GM20000 (cell line): ENCODE measurements at places on chromosomes 4 and X.

- peak; percentile 31 for DNase-seq
Observed at GRCh38 chr4:13538427-13538973, 5.8 kb downstream of the NKX3-2 start.

- no peak for DNase-seq
Observed at GRCh38 chr4:175215657-175216056, 297.5 kb downstream of the ADAM29 start.

DNA sequence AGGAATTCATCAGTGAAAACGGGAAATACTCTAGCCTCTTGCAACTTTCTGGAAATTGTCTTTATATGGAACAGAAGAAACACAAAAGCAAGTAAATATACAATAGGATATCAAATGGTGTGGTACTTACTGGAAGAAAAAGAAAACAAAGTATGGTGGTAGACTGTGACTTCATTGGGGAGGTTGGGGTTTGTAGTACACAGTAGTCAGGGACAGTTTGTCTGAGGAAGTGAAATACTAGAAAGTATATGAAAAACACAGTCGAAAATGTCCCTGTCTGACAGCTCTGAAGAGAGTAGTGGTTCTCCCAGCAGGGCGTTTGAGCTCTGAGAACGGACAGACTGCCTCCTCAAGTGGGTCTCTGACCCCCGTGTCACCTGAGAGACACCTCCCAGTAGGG, 390.0 kb upstream of the NWD2 start:
- DNase-seq: peak; percentile 6

DNA sequence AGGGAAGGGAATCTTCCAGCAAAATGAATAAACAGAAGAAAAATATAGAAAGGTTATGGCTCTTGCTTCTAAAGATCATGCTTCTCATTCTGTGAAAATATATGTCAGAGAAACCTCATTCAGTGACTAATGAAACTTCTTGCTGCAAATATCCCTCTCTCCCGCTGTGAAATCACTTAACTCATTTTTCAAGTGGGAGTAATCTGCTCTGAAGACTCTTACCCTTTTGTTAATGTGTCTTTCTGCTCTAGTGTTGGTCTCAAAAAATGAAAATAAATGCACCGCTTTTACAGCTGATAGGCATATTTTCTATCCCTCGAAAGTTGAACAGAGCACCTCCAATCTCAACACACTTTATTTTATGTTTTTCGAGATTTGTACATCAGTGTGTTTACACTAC, 252.3 kb downstream of the NLGN4X start:
- no peak for DNase-seq

DNA sequence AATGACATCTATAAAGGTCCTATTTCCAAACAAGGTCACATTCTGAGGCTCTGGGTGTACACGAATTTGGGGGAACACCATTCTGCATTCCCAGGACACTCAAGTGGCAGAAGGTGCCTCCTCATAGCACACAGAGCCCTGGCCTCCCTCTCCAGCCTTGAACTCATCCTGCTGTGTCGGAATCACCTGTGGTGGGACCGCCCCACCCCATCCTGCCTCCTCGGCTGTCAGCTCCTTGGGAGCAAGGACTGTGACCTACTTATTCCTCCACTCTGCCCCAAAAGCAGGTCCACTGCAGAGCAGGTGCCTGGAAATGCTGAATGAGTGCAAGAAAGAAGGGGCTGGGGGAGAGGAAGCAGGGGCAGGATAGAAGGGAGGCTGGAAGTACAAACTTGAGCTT, 33.5 kb downstream of the HTRA3 start:
- DNase-seq: no peak

GRCh38 chrX:25285598-25285997, 269.8 kb upstream of the ARX start:
- no peak for DNase-seq

DNA sequence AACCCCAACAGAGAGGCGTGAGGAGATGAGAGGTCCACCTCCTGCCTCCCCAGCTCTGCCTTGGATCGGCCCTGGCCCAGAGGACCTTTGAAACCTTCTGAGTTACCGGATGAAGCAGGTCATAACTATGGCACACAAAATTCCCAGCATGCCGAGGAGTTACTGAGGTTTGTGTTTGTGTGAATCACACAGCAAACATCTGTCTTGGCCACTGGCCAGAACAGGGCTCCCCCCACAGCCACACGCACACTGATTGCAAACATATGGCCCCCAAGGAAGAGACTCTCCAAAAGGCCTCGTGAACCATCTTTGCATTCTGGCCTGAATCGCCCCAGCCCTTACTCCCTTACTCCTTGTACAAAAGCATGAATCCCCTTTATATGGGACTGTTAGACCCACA, 18.9 kb downstream of the RPS4X start:
- DNase-seq: no peak

DNA sequence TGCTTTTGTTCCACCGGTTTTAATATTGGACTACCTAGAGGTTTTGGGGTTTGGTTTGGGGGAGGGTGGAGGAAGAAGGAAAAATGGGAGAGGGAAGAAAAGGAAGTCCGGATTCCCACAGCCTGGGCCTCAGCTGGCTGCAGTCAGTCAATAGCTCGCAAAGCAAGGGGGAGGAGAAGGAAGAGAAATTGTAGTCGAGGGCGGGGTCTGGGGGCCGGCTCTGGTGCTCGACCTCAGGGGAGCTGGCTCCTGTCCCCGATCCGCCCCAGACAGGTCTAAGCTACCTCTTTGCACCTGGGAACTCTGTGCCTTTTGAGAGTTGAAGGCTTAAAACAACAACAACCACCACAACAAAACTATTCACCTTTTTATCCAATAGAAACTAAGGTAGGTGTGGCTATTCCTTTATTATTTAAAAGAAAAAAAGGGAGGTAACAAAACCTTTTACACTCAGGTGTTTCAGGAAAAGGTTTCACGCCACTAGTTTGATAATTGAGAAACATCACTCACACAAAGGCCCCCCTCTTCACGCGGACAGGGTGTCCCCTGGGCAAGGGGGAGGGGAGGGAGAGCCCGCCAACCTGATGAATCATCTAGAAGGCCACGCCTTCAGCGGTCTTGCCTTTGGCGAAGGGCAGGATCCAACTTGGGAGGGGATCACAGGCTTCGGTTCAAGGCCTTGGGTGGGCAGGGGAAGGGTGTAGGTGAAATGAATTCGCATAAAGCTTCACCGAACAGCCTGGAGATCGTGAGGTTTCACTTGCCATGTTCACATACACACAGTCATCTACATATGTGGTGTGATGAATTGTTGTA, 1.6 kb upstream of the LNX1 start:
- DNase-seq: no peak

DNA sequence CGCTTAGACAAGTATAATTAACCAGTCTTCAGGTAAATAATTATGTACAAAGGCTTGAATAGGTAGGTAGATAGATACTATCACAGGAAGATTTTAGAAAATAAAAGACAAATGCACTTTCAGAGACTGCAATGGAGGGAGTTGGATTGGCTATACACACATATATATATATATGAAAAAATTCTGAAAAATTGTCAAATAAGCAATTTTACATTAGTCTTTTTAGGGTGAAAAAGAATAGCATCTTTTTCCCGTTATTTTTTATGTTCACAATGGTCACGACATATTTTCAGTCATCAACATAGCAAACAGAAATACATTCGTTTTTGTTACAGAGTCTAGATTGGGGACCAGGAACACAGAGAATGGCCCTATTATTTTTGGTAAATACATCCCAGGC, 385.9 kb upstream of the ACTRT1 start:
- DNase-seq: no peak

DNA sequence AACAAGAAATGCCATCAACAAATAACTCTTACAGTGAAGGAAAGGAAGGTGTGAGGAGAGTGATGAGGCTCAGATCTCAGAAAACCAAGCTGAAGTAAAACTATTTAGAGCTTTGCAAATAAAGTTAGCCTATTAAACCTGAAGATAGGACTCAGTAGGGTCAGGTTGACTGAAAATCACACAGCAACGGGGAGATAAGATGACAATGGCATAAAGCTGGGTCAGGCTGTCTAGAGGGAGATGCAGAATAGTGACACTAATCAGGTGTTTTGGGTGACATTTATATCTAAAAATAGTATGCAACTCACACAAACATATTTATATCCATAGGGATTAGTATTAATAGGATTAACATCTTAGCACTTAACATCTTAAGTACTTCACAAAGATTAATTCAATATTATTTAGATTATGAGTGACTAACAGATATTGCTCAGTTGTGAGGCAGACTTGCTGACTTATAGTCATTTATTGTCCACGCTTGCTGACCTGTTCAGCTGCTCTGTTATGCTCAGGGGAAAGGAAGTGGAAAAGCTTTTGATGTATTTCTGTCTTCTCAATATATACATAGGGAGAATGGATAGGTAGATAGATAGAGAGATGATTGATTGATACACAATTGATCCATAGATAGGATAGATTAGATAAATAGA, 130.7 kb upstream of the GUCY1A1 start:
- no peak for DNase-seq

- no peak for DNase-seq
Observed at GRCh38 chr4:118396881-118397622, 44.2 kb upstream of the PRSS12 start.

DNA sequence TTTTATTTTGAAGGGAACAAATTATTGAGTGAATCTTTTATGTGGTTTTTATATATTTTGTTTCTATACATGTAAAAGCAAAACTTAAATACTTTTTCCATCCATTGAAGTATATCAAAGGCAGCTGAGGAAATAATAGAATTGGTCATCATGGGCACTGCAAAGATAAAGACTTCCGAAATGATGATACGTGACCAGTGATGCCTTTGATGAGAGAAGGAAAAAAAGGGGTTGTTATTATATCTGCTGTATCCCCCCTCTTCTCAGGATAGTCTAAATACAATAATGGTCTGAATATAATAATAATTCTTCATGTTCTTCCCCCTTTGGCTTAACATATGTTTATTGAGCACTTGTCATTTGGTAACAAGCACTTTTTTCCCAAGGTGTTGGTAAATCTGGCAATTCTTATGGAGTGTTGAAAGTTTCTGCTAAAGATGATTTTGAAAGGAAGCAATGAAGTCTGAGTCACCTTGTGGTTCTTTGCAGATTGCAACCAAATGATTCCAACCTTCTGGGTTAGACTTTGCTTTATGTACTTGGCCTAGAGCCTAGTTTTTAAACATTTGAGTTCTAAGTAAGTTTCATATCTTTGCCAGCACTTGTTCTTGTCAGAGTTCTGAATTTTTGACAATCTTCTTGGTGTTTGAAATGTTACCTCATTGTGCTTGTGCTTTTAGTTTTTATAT, 60.8 kb downstream of the USP9X start:
- no peak for DNase-seq

GRCh38 chrX:53332204-53332603, 50.8 kb upstream of the IQSEC2 start:
- no peak for DNase-seq

DNA sequence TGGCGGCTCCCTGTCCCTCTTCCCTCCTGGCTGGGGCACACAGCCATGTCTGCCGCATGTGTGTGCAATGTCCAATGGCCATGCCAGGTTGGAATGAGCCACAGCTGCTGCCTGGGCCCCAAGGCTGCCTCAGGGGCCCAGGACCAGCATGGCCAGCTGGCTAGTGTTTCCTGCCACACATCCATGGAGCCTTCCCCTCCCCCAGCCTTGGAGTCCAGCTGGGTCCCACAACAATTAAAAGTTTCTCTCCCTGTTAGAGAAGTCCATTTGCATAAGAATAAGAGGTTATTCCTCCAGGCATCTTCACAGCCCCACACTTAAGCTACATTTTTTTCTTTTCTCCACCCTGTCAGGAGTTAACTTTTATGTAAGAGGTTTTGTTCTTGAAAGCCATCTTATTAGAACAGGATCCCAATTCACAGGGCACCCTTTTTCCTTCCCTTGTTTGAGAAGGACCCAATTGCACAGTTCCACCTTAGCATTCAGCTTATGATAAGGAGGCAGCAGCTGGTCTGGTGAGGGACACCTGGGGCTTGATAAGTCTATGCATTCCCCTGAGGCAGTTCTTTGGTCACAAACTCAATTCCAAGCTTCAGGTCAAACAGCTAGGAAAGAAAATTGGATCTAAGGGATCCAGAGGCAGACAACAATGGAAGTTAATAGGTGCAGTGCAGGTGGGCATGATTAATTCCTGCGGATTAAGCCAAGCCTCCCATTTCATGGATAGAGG, 963.3 kb upstream of the GRIA3 start:
- no peak for DNase-seq

DNA sequence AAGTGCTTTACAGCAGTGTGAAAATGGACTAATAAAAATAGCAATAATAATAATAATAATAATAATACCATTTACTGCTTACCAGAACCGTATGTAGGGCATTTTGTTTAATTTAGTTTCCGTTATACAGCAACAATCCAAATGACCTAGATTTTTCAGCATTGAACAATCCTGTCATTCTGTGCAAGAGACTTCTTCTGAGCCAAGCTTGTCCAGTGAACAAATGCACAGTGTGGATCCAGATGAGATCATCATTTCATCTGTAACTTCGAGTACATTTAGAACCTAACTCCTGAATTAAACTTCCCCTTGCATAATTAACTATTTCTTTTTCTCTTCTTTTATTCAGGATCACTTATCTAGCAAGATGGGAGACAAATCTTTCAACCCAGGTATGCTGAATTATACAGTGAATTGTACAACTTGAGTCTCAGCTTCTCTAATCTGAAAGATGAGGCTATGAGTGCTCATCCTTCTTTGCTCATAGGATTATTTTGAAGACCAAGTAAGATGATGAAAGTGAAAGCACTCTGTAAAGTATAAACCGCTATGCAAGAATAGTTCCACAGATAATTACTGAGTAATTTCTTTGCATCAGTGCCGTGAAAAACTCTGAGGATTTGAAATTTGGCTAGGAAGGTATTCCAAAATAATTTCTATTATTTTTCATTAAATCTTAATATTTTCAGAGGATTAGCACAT, 6.6 kb downstream of the CLNK start:
- DNase-seq: peak; percentile 30

DNA sequence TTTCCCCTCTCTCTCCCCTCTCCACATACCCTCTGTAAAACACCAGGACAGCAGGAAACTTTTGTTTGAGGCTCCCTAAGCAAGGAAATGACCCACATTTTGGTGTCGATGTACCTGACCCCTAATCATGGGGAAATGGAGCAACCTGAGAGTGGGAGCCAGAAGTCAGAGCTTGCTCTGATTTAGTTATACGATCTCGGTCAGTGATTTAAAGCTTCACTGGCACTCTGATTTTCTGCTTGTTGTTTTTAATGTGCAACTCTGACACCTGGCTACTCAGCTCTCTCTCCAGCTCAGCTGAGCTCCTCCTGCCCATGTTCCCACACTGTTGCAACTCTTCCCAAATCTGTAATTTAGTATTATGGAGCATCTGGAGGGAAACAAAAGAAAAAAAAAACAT, 408.6 kb downstream of the ADAM29 start:
- no peak for DNase-seq

DNA sequence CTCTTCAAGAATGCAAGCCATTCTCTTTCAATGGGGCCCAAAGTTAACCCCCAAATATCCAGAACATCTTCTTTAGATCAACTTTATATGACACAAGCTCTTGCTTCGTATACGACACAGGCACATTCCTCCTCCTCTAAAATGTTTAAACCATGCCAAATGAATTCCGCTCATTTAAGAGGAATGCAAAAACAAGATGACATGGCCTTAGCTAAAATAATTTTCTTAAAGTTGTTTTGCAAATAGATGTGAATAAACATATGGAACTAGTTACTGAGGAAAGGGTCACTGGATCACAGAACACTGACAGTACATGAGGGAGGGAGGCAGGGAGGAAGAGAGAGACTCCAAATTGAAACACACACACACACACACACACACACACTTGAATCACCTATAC, 97.4 kb downstream of the RASL11B start:
- no peak for DNase-seq

- no peak for DNase-seq
Observed at GRCh38 chrX:74211911-74212310, 92.1 kb upstream of the ZCCHC13 start.

GRCh38 chr4:27616166-27616565, 755.5 kb downstream of the STIM2 start:
- DNase-seq: no peak

GRCh38 chrX:107625739-107626138, 2.6 kb upstream of the PRPS1 start:
- no peak for DNase-seq
